Activated effector memory CD4-positive, alpha-beta T cell treated with anti-CD3 and anti-CD28 coated beads, Interleukin-2, amount 50 U/mL, for 16 hours (primary cell): ENCODE measurements at places on chromosomes 6 and 20.

- no peak for DNase-seq
These were observed 242.9 kb downstream of the NRN1 start for GRCh38 chr6:5763871-5764270.

- DNase-seq, result no peak
These were observed 64.0 kb downstream of the MAP3K5 start for GRCh38 chr6:136728033-136728939.

DNA sequence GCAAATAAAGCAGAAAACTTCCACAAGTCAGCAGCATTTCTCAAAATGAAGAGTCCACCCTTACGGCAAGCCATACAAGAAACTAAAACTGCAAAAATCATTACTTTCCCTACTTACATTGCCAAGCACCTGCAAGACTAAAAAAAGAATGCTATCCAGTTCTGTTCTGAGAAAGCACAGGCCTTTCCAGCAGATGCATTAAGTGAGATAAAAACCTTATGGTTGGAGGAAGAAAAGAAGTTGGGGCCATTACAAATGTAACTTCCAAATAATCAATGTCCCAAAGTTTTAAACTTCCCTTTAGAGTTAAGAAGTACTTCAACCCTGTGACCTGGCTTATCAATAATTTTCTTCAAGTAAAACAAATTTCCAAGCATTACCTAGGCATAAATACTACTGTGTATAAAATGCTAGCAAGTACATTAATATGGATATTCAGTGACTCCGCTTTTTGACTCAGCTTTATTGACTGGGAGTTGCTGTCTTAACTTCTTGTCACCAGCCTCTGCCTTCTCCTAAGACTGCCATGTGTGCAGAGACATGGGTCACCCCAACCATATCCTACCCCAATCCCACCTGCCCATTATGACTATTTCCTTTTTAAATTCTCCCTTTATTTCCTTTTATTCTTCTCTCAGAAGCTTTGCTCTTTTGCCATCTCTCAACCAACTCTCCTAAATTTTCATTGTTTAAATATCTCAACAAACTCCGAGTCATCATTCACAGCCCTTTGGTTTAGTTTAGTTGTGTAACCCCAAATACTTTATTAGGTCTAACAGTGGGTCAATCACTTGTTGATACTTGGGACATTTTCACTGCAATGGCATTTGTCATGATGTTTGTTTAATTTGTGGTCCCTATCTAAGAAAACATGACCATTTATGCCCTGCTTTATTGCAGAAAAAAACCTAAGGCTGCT lies 49.7 kb downstream of the SLC22A23 start:
- DNase-seq, result no peak

DNA sequence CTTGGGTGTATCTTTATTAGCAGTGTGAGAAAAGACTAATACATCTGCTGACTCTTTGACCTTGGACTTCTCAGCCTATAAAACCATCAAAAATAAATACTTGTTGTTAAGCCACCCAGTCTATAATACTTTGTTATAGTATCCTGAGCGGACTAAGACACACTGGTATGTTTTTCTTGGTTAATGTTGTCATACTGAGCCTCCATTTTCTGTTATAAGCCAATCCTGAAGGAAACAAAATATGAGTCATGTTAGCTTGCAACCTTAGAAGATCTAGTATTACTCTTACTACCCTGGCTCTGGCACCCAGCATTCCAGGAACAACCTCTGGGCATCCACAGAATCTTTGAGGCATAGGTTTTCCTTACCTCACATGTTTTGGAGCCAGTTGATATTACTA lies 307.2 kb downstream of the FRK start:
- DNase-seq, result no peak

DNA sequence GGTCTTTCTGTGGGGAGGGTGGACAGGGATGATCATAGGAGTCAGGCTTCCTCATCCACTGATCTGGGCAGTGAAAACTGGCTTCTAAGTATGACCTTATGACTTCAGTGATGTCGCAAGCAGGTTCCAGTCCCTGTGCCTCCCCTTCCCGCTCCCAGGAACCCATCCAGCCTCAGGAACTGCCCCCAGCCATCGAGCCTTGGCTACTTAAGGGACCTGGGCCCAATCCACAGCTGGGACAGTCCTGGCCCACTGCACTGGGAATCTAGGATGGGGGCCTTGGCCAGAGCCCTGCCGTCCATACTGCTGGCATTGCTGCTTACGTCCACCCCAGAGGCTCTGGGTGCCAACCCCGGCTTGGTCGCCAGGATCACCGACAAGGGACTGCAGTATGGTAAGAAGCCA lies at the start of gene LBP:
LBP (plus strand) TSS at position 236 of the 405 bp plus-strand sequence; CDS start at position 271, 35 bp downstream.
- no peak for DNase-seq

- DNase-seq, result no peak
These were observed 31.8 kb downstream of the SAYSD1 start for GRCh38 chr6:39083231-39083634.

DNA sequence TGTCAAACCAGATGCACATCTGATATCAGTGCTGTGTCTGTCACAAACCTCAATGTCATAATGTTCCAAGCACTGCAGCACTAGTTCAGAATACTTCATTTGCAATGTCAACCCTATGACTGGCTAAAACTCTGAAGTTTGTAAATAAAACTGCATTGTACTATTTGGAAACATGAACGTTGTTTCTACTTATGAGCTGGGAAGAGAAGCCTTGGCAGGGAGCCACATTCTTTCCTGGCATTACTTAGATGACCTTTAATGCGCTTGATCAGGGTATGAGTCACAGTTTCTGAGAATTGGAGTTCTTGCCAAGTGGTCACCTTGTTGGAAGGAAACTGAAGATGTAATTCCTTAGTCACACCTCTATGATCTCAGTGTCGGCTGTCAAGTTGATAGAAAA lies 664.8 kb upstream of the MMS22L start:
- no peak for DNase-seq

DNA sequence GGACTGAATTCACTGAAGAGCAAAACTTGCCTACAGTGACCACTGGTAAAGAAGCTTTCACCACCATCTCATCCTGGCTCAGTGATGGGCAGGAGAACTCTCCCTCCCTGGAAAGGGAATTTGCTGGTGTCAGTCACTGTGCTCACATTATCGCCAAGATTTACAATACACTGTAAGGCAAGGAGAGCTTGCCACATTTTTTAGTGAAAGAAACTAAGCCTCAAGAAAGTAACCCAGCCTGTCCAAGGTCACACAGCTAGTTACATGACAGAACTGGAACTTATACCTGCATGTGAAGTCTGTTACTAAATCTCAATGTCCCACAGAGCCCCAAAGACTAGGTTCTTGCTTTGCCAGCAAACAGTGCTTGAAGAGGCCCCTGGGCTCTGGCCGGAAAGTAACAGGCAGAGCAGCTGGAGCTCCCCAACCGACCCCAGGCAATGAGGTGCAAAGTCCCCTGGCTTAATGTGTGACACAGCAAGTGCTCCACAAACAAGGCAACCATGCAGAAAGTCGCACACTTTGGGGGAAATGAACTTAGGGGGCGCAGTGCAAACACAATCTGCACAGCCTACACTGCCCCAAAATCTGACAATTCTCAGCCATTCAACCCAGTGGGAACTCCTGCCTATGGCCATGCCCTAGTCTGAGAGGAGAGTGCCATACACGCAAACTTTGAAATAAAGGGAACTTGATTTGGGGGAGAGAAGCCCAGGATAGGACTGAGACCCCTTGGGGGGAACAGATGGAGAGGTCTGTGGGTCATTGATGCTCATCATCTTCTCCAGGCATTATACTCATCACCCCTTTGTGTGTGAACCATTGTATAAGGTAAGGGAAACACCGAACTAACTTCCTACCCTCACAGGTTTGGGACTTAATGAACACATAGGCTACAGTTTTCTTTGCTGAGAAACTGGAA lies 1.9 kb downstream of the BCL2L1 start:
- DNase-seq, result peak; percentile 72
